ENCODE measurements at places on chromosomes 12 and 14.

DNA sequence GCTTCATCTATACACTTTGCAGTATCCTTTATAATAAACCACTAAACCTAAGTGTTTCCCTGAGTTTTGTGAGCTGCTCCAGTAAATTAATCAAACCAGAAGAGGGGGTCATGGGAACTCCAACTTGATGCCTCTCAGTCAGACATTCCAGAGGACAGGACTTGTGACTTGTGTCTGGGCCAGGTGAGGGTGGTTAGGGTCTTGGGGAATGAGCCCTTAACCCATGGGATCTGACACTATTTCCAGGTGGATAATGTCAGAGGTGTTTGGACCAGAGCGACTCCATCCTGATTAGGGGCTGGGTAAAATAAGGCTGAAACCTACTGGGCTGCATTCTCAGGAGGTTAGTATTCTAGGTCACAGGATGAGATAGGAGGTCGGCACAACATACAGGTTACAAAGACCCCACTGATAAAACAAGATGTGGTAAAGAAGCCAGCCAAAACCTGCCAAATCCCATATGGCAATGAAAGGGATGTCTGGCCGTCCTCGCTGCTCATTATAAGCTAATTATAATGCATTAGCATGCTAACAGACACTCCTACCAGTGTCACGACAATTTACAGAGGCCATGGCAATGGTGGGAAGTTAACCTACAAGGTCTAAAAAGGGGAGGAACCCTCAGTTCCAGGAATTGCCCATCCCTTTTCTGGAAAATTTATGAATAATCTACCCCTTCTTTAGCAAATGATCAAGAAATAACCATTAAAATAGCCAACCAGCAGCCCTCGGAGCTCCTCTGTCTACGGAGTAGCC is 58.7 kb downstream of the BCAT1 start:
- no peak for DNase-seq

GRCh38 chr12:81300454-81300853 is 222.6 kb downstream of the ACSS3 start:
- DNase-seq = no peak

DNA sequence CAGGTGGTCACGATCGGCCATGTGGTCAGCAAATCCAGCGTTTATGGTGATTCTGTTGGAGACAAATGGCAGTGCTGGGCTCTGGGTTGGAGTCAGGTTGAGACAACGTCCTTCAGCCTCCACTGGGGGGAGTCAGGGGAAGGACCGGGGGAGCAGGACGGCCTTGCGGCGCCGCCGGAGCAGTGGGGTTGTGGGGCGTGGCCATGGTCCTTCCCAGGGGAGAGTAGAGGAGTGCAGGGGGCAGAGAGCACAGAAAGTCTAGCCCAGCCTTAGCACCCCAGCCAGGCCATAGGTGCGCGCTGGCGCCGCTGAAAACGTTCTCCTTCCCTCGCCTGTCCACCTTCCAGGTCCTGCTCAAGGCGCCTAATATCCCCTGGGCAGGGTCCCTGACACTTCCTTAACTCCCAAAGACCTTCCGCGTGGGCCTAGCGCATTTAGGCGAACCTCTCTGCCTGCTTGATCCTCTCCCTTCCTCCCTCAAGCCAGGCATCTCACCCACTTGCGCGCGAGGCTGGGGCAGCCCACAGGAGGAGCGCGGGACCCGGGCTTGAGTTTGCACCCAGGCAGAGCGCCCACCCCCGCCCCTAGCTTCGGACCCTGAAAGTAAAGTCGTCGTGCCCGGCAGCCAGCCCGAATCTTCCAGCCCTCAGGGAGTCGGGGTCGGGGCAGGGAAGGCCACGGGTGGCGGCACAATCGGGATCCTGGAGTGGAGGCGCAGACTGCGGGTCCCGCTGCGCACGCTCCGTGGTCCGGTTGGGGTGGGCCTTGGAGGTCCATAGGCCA is 3.1 kb upstream of the KIF26A start:
- DNase-seq = peak; percentile 13

GRCh38 chr12:68011882-68012207 is 22.6 kb downstream of the IFNG-AS1 start:
- no peak for DNase-seq

DNA sequence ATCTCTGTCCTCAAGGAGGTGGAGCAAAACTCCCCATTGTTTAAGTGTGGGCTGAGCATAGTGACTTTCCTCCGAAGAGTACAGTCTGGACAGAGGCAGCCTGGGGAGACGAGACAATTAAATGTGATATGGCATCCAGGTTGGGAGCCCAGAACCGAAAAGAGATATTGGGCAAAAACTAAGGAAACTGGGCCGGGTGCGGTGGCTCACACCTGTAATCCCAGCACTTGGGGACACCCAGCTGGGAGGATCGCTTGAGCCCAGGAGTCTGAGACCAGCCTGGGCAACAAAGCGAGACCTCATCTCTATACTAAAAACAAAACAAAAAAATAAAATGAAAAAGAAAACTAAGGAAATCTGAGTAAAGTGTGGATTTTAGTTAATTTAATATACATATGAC is 35.9 kb upstream of the JDP2 start:
- DNase-seq = no peak

DNA sequence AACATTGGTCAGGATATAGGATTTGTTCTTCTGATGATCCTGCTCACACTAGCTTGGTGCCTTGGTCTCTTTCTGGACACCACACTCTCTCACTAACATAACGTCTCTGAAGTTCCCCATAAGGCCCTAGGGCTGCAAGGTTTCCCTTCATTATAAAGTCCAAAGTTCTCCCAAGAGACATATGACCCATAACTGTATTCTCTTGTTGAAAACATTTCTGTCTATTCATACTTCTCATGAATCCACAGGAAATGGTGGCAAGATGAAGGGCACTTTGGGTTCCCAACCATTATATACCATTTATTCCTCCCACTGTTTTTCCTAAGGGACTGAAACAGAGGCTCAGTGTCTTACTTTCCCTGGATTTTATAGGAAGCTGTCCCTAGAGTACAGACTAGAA is 37.1 kb upstream of the KITLG start:
- no peak for DNase-seq

DNA sequence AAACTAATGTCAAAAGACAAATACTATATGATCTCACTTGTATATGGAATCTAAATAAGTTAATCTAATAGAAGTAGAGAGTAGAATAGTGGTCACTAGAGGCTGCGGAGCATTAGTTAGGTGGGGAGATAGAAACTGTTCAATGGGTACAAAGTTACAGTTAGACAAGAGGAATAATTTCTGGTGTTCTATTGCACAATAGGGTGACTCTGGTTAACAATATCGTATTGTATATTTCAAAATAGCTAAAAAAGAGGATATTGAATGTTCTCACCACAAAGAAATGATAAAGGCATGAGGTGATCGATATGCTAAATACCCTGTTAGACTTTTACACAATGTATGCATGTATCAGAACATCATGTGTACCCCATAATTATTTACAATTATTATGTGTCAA is 42.9 kb downstream of the IGF1 start:
- no peak for DNase-seq

GRCh38 chr12:3757261-3757660 is 4.4 kb upstream of the CRACR2A start:
- no peak for DNase-seq

- DNase-seq = no peak
Measured at GRCh38 chr12:107229827-107230226, 136.5 kb upstream of the CRY1 start.

GRCh38 chr14:22422238-22422637 is 166.8 kb downstream of the DAD1 start:
- no peak for DNase-seq

- DNase-seq = no peak
Measured at GRCh38 chr14:21255385-21256101, 13.7 kb downstream of the HNRNPC start.

DNA sequence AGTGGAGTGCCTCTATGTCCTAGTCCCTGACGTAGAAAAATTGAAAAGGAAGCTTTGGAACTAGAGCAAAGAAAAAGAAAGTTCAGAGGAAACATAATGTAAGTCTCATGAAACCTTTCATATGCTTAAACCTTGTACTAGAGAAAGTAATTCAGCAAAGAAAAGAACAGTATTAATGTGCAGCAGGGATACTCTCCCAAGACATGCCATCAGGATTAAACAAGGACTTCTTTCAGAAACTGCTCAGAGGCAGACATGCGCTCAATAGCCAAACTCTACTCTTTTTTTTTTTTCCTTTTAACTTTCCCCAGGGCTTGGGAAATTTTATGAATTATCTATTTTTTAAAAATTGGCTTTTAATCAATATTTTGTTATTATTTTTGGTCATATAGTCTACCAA is 7.1 kb upstream of the ASB8 start:
- no peak for DNase-seq

DNA sequence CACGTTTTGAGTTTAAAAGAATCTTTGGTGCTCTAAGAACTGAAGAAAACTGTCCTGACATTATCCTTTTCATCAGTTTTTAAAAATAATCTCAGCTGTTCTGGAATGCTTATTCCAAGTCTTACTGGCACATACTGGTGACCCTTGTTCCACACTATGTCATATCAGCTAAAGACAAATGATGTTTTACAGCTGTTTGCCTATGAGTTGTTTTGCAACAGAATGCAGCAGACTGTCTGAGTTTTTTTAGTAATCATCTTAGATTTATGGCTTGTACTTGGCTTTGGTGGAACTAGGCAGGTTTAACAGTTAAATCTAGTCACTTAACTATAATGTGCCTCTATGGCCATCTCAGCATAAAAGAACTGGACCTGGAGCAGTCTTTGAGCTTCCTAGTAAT is 91.6 kb upstream of the GRIN2B start:
- no peak for DNase-seq

GRCh38 chr12:80805106-80805505 is 88.4 kb downstream of the MYF5 start:
- DNase-seq = no peak

GRCh38 chr12:102167821-102168604 is 29.6 kb downstream of the PMCH start:
- DNase-seq = no peak

- no peak for DNase-seq
Measured at GRCh38 chr12:18808221-18808620, 70.3 kb downstream of the CAPZA3 start.

GRCh38 chr12:118350908-118351559 is 21.7 kb downstream of the TAOK3 start:
- DNase-seq = no peak

DNA sequence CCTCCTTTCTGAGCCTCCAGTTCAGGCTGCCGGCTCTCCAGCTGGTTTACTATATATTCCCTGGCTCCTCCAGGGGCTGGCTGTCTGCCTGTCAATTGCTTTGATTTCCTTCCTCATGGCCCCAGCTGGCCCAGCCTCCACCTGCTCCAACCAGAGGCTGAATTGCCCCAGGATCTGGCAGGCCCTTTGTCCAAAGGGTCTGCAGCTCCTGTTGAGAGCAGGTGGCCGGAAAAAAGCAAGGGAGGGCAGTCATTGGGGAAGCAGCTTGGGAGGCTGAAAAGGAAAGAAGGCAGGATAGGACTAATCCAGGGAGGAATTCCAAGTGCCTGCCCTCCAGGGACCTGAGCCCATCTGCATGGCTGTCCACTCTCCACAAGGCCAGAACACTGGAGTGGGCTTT is 25.3 kb downstream of the PAH start:
- DNase-seq = no peak

- DNase-seq = no peak
Measured at GRCh38 chr12:53215497-53215896, 8.4 kb upstream of the ITGB7 start.

GRCh38 chr12:32159925-32160324 is 53.3 kb downstream of the BICD1 start:
- DNase-seq = no peak

DNA sequence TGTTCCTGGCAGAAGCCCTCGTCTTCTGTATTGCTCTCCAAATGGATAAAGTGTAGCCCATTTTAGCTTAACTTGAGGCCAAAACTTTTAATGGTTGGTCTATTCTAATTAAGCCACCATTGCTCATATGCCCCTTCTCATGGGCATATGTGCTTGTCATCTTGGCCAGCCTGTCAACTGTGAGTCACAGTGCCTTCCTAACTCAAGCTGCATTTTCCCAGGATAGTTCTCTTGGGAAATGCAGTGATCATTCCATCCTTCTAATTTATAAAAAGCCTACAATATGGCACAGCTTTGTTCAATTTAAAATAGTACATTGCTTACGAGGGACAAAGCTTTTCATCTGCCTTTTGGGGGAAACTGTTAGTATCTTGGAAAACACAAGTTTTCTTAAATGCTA is 6.6 kb downstream of the PTHLH start:
- DNase-seq = no peak

DNA sequence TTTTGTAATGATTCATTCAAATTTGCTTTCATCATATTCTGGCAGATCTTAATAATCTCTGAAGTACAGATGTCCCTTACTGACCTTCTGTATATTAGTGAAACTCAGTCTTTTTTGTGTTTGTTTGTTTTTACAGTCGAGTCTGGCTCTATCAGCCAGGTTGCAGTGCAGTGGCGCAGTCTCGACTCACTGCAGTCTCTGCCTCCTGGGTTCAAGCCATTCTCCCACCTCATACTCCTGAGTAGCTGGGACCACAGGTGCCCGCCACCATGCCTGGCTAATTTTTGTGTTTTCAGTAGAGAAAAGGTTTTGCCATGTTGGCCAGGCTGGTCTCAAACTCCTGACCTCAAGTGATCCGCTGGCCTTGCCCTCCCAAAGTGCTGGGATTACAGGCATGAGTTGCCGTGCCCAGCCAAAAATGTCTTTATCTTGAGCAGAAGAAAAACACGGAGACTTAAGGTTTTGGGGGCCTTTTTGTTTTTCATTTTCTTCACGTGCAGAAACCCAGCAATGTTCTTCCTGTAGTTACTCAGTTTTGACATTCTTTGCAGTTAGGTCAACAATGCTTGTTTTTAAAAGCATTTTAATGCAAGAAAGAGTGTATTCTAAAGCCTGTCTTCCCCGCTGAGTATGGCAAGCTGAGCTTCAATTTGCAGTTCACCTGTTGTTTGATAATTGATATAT is 79.5 kb downstream of the FAR2 start:
- no peak for DNase-seq

- peak; percentile 37 for DNase-seq
Measured at GRCh38 chr12:24919346-24920001, 29.4 kb downstream of the BCAT1 start.

DNA sequence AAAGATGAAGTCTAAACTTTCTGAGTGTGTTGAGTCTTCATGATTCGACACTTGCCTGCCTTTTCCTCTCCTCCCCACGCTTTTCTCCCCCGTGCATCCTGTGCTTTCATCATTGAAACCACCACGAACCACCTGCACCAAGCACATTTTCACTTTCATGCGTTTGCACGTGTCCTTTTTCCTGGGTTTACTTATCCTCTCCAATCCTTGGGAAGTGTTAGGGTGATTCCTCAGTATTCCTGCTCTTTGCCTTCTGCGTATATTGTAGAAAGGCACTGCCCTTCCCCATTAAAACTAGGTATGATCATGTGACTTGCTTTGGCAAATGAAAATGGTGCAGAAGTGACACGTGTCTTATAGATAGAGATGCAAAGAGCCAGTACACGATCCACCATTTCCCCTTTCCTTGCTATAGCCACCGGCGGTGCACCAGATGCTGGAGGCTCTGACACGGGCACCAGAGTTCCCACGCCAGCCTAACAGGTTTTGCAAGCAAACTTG is 106.6 kb downstream of the BRMS1L start:
- peak; percentile 60 for DNase-seq
